ENCODE measurements at places on chromosomes 3 and 15.

DNA sequence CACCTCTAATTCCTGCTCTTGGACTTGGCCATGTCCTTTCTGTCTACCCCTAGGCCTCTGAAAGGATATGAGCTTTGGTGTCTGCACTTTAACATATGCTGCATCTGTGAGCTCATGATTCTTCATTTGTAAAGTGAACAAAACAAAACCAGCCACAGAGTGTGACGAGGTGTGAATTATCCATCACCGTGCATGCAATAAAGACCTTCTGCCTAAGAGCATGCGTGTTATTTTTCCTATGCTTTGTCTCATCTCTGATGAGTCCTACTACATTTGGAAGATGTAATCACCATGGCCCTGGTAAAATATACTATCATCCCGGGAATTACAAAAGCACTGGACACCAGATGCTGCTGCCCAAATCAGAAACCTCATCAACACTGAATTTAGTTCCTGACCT, 103.5 kb upstream of the KCNAB1 start:
- DNase-seq = no peak

GRCh38 chr15:77851691-77852090, 219.0 kb upstream of the LINGO1 start:
- DNase-seq = no peak

GRCh38 chr3:5692446-5692845, 504.9 kb downstream of the EDEM1 start:
- DNase-seq = no peak

GRCh38 chr15:68310178-68310803, 32.7 kb downstream of the FEM1B start:
- no peak for DNase-seq

GRCh38 chr3:20683910-20684309, 497.9 kb upstream of the SGO1 start:
- DNase-seq = no peak

DNA sequence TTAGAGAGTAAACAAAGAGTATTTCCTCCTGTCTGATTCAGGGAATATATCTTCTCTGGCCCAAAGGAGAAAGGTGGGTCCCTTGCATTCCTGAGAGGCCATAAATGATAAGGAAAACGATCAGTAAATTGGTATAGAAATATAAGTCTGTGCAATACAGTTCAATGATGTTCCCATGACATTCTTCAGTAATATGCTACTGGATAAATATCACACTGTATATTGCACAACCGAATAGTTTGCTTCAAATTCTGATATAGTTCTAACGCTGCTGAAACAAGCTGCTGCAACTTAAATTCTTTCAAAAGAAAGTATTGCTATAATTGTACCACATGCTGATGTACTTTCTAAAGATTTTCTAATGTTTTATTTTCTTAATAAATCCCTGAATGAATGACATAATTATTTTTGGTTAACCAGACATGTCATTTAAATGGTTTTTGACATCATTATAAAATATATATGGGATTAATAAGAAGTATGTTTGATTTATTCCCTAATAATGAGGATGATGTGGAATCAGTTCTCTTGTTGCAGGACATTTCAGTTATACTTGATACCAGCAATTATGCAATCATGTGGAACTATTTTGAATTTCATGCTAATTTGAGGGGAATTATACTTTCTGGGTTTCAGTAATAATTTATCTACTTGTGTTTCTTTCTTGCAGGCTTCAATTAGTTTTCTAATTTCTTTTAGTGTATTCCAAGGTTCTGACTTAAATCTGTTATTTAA, 44.9 kb downstream of the FGF7 start:
- no peak for DNase-seq

DNA sequence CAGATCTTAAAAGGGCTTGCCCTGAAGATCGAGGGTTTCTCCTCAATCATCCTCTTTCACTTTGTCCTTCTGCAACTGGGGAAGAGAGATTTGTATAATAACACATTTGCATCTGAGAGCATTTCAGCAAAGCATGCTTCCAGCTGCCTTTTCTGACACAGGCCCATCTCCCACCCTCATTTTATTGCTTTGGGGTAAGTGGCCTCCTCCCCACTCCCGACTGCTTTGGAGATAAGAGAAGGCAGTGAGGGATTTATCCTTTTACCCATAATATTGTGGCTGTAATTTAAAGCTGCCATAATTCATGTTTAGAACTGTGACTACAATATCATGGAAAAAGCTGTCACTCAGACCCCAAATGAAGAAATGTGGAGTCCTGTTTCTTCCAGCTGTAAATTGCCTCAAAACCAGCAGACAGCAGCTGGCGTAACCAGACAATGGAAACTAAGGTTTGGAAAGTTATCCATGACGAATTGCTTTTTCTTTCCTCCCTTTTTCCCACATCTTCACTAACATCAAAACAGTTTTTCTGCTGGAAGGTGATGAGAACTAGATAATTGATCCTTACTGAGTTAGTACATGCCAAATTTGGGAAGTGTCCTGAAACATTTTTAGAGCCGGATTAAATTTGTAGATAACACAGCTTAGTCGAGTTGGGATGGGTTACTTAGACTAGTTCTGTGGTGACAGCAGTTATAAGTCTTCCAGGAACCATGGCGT, 104.2 kb upstream of the PFN2 start:
- DNase-seq = no peak

DNA sequence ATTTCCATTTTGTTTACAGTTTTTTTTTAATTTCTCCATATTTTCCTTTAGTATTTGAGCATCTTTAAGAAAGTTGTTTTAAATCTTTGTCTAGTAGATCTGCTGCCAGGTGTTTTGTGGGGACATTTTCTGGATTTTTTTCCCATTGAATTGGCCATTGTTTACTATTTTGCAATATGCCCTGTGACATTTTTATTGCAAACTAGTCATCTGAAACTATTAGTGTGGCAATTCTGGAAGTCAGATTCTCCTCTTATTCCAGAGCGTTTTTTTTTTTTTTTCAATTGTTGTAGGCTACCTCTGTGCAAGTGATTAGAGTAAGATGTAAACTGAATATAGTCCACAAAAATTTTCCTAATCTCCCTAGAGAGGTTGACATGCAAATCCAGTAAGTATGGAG, 334.2 kb downstream of the PYDC2 start:
- no peak for DNase-seq

- DNase-seq = no peak
These were observed 70.2 kb upstream of the HRH1 start for GRCh38 chr3:11084098-11084497.

GRCh38 chr15:70158309-70159000, 60.7 kb upstream of the TLE3 start:
- no peak for DNase-seq

DNA sequence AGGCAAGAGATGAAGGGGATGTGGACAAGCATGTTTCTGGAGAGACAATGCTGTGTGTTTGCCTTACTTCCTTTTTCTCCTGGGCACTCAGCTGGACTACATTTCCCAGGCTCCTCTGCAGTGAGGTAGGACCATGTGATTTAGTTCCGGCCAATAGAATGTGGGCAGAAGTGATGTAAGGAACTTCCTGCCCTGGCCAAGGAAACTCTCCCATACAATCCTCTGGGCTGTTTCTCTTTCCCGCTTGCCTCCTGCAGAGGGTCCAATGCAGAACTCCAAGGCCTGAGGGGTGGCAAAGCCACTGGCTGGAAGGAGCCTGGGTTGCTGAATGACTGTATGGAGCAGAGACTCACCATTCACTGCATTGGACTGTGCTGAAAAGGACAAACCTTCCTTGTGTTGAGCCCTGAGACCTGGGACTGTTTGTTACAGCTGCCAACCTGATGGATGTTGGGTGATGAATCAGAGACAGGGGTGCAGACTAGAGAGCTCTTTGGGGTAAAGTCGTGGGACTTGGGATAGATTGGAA, 82.7 kb upstream of the SLC6A6 start:
- peak; percentile 38 for DNase-seq

GRCh38 chr3:159828542-159828943, 160.1 kb upstream of the IL12A start:
- DNase-seq = no peak

GRCh38 chr3:176663387-176663786, 533.9 kb downstream of the TBL1XR1 start:
- DNase-seq = no peak

- DNase-seq = no peak
These were observed 38.8 kb upstream of the TNFSF10 start for GRCh38 chr3:172561897-172562640.

DNA sequence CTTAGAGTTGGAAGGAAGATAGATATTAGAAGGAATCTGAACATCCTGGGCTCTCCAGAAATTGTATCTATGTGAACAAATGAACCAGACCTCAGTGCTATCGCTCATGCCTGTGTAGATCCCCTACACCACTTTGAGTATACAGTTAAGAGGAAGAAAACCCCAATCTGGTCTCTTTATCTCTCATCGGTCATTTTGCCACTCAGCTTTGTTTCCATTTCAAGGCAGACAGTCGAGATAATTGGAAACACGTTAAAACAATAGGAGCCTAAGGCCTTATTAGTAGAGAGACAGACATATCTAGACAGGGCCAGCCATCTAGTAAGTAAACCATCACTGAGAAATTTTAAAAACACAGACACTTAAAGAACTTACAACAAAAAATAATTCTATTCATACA, 101.6 kb downstream of the MYLK start:
- no peak for DNase-seq

GRCh38 chr15:96170979-96171739, 159.3 kb upstream of the NR2F2 start:
- DNase-seq = no peak

- no peak for DNase-seq
These were observed 266.8 kb upstream of the CBLB start for GRCh38 chr3:106135451-106136160.

GRCh38 chr3:105829871-105830622, 38.8 kb downstream of the CBLB start:
- DNase-seq = no peak

- DNase-seq = no peak
These were observed 38.2 kb downstream of the MTMR10 start for GRCh38 chr15:30953183-30953582.

All from neural crest cell (in vitro differentiated cells).